ENCODE measurements at places on chromosomes 13 and 19.

- no peak for DNase-seq
These were observed 277.5 kb downstream of the DNAJC15 start for GRCh38 chr13:43300865-43301264.

GRCh38 chr19:35000647-35001501 lies 751 bp downstream of the GRAMD1A start:
- peak; percentile 25 for DNase-seq

DNA sequence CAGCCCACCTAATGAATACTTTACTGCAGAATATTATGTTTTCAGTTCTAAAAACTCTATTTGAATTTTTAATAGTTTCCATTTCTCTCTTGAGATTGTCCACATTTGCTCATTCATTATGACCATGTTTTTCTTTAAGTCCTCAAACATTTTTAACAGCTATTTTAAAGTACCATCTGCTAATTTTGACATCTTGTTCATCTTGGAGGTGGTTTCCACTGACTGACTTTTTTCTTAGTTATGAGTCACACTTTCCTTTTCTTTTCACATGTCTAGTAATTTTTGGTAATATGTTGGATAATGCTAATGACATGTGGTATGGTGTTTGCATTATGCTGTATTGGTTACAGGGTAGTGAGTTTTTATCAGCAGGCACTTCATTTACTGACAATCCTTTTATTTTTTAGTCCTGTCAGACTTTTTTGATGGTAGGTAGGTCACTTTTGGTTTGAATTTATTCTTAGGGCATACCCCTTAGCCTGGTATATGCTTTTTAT lies 15.4 kb upstream of the ESD start:
- DNase-seq: no peak

DNA sequence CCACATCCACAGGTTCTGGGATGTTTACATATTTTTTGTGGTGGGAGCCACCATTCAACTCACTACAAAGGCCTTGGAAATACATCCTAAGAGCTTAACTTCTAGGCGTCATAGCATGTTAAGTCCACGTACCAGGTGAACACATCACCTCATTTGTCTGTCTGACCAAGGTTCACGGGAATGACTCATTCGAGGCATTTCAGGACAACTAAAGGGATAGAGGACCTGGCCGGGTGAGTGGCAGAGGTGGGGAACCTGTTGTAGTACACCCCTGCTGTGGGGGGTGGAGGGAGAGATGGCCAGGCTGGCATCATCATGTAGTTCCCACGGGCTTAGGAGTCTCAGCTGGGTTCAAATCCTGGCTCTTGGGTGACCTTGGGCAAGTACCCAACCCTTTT lies 51.5 kb downstream of the BICRA start:
- no peak for DNase-seq

DNA sequence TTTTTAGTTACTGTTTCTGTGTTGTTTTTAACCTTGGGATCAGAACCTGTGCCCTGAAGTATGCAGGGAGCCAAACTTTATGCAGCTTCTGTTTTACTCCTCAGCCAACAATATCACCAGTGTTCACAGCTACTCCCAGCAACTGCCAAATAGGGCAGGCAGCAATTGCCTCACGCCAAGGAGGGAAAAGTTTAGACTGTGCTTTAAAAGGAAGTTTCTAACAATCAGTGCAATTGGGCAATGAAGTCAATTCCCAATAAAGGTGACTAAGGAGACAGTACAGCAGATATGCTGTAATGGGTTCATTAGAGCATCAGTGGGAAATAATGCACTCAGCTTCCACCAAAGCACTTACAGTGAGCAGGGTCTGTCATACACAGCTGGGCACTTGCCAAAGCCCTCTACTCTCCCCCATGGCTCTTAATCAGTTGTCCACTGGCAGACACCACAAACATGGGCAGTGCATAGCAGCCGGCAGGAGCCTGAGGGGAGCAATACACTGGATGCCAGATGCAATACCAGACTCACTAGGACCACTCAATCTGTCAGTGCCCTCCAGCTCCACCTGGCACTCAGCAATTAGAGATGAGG lies 19.3 kb downstream of the ENOX1 start:
- no peak for DNase-seq
